ENCODE measurements at places on chromosomes 12 and 14. TPM values are rescaled to one million over a fixed set of nuclear protein-coding genes. Genes with fewer than 3 reads are reported as not detected.

Gene HOXC12
- not detected for total RNA-seq

Gene IAPP
- not detected for total RNA-seq

Gene WNT1
- not detected for total RNA-seq

Gene SDS
- not detected for total RNA-seq

Gene TPH2
- total RNA-seq, result not detected

All from articular chondrocyte of knee joint (primary cell).